ENCODE measurements at places on chromosomes 3 and 15.

- DNase-seq = no peak
Observed at GRCh38 chr3:134378818-134379217, 4.6 kb upstream of the AMOTL2 start.

- no peak for DNase-seq
Observed at GRCh38 chr3:47590216-47590615, 11.6 kb upstream of the CSPG5 start.

- no peak for DNase-seq
Observed at GRCh38 chr3:171832989-171833388, 10.2 kb upstream of the TMEM212 start.

DNA sequence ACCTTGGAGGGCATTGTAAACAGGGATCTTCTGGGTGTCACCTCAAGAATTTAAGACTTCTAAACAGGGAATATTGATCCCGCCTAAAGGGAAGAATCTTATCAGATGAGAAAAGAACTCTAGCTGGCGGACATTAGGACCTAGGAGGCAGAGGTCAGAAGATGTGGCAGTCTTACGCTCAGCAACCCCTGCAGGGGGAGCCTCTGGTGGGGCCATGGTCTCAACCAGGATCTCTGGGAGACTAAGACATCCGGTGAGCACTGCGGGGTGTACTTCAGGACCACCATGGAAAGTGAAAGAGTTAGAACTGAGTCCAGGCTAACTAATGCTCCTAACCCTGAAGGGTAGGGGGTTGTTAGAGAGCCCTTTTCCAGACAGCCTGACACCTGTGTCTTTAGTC lies 295.2 kb downstream of the VGLL3 start:
- no peak for DNase-seq

- DNase-seq = no peak
Observed at GRCh38 chr15:78085928-78086327, 6.4 kb upstream of the SH2D7 start.

- no peak for DNase-seq
Observed at GRCh38 chr3:11339541-11339940, 67.3 kb downstream of the ATG7 start.

DNA sequence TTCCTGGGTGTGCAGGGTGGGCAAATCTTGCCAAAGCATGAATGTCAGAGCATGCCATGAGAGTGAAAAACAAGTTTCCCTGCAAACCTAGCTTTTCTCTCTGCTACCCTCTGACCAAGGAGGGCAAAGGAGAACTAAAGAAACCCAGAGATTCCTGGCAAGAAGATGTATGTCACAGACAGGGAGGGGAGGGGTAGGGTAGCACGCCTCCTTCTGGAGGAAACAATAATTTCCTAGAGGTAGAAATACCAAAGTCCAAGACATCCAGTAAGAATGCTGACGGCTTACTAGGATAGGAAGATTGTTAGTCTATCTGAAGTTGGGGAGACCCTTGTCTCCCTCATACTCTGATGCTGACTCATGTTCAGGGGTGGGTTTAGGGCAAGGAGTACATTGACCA lies 203.9 kb downstream of the NR1D2 start:
- DNase-seq = no peak

GRCh38 chr15:92881211-92881754 lies 18.8 kb upstream of the CHD2 start:
- DNase-seq = no peak

- no peak for DNase-seq
Observed at GRCh38 chr3:27500035-27500434, 15.9 kb upstream of the SLC4A7 start.

DNA sequence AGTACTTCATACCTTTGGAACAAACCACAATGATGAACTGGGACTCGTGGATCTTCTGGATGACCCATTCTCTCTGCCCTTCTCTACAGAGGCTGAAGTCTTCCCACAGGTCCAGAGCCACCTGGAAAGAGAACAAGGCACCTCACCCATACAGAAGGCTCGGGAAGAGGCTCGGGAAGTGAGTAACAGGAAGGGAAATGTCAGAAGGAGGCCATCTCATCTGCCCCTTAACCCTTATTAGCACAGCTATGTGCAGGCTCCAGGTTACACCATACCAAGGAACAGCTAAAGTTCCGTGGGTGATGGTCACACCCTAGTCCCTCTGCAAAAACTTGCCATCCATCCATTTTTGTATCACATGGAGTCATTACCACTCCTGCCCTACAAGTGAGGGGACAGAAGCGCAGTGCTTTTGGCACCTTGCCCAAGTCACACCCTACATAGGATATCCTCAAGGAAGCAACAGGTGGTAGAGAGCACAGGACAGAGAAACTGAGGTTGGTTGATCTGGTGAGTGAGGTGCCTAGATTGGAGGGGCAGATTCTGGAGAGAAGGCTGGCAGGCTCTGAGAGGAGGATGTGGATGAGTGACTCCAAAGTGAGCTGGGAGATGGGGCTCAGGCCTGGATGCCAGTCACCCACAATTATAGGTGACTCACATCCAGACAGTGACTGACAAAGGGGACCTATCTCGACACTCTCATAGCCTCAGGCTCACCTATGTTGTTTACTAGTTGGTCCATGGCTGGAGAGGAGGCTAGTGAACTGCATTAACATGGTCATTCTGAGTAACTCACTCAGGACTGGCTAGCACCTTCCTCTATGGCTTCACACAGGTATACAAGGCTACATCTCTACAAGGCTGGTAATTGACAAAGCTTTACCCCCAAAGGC lies 38.2 kb downstream of the SPATA12 start:
- DNase-seq = no peak

GRCh38 chr15:60297047-60297446 lies 100.7 kb downstream of the ANXA2 start:
- DNase-seq = no peak

- DNase-seq = no peak
Observed at GRCh38 chr3:23665741-23666140, 140.0 kb upstream of the UBE2E1 start.

- no peak for DNase-seq
Observed at GRCh38 chr3:99485286-99485685, 153.1 kb upstream of the COL8A1 start.

- DNase-seq = no peak
Observed at GRCh38 chr3:122273498-122273897, 51.5 kb upstream of the CSTA start.

DNA sequence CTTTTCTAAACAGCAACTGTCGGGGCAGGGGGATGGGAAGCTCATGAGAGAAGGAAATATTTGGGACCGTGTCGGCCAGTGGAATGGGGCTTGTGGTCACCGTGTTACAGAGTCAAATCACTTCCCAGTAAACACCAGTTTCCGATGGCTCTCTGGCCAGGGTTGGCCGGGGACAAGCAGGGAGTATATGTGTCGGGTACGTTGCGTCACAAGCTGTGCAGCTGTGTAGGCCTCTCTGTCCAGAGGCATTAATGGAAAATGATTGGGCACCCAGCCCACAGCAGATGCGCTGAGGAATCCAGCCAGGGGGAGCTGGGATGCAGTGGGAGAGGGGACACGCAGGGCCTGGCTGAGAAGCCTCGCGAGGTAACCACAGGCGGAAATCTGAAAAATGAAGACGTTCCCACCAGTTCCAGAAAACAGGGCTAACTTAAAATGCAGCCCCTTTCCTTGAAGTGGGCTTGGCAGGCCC lies 15.8 kb upstream of the ALDH1A3 start:
- no peak for DNase-seq

GRCh38 chr15:96353930-96354730 lies 23.6 kb downstream of the NR2F2 start:
- DNase-seq = no peak

- no peak for DNase-seq
Observed at GRCh38 chr3:19994796-19995195, 17.3 kb downstream of the PP2D1 start.

- DNase-seq = no peak
Observed at GRCh38 chr3:16178628-16178988, 4.1 kb downstream of the GALNT15 start.

DNA sequence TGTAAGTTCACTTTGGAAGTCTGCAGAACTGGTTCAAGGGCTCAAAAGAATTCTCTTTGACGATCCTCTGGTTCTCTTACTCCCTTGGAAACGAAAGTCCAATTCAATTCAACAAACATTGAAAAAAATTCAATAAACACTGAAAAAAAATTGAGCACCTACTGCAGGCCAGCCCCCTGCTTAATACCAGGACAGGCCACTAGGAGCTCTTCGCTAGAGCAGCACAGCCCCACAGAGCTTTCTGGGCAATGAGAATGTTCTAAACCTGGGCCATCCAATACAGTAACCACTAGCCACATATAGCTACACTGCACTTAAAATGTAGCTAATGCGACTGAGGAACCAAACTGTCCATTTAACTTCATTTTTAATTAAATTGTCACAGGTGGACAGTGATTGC lies 50.4 kb upstream of the DCLK3 start:
- DNase-seq = no peak

DNA sequence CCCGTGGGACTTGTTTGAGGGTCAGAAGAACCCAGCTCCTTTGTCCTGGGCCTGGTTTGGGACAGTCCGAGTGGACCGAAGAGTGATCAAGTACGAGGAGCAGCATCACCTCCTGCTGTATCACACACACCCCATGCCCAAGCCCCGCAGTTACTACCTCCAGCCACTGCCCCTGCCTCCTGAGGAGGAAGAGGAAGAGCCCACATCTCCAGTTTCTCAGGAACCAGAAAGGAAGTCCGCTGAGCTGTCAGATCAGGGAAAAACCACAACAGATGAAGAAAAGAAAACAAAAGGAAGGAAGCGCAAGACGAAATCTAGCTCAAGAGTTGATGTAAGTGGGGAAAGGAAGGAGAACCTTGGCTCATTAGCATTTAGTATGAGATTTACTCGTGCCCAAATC lies 3.3 kb upstream of the P2RY12 start:
- no peak for DNase-seq

DNA sequence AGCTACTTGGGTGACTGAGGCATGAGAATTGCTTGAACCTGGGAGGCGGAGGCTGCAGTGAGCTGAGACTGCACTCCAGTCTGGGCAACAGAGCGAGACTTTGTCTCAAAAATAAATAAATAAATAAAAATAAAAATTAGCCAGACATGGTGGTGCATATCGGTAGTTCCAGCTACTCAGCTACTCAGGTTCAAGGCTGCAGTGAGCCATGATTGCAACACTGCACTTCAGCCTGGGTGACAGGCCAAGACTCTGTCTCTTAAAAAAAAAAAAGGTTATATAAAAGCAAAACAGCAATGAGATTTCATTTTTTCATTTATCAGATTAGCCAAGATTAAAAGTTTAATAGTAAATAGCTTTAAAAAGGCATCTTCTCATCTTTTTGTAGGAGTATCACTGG lies 2.9 kb downstream of the TGM4 start:
- no peak for DNase-seq

GRCh38 chr3:28989646-28990089 lies 291.2 kb upstream of the RBMS3 start:
- no peak for DNase-seq

GRCh38 chr3:177062052-177062732 lies 135.1 kb downstream of the TBL1XR1 start:
- no peak for DNase-seq

GRCh38 chr3:87811953-87812352 lies 246.9 kb downstream of the CGGBP1 start:
- DNase-seq = no peak

GRCh38 chr3:113193719-113194118 lies 17.6 kb upstream of the BOC start:
- no peak for DNase-seq

DNA sequence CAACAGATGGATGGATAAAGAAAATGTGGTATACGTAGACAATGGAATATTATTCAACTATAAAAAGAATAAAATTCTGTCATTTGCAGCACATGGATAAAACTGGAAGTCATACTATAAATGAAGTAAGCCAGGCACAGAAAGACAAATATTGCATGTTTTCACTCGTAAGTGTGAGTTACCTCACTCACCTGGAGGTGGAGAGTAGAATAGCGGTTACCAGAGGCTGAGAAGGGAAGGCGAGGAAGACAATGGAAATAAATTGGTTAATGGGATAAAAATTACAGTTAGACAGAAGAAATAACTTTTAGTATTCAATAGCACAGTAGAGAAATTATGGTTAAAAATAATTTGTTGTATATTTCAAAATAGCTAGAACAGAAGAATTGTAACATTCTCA lies 141.6 kb downstream of the EFHB start:
- DNase-seq = no peak

DNA sequence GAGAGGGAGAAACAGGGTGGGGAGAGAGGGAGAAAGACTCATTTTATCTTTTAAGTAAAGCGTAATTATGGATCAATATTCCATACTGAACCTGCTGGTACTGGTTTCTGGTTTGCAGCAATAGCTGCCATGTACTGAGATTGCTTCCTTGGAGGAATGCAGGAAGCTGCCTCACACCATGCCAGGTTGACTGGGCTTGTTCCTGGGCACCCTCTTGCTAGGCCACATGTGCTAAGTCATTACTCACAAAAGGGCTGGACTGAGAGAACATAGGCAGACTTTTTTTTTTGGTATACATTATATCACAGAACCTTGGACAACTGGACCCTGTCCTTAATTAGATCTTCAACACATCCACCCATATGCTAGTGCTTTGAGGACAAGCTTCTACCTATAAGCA lies 193.4 kb downstream of the ZNF621 start:
- DNase-seq = no peak

GRCh38 chr15:28984421-28985315 lies 98.9 kb downstream of the APBA2 start:
- no peak for DNase-seq

DNA sequence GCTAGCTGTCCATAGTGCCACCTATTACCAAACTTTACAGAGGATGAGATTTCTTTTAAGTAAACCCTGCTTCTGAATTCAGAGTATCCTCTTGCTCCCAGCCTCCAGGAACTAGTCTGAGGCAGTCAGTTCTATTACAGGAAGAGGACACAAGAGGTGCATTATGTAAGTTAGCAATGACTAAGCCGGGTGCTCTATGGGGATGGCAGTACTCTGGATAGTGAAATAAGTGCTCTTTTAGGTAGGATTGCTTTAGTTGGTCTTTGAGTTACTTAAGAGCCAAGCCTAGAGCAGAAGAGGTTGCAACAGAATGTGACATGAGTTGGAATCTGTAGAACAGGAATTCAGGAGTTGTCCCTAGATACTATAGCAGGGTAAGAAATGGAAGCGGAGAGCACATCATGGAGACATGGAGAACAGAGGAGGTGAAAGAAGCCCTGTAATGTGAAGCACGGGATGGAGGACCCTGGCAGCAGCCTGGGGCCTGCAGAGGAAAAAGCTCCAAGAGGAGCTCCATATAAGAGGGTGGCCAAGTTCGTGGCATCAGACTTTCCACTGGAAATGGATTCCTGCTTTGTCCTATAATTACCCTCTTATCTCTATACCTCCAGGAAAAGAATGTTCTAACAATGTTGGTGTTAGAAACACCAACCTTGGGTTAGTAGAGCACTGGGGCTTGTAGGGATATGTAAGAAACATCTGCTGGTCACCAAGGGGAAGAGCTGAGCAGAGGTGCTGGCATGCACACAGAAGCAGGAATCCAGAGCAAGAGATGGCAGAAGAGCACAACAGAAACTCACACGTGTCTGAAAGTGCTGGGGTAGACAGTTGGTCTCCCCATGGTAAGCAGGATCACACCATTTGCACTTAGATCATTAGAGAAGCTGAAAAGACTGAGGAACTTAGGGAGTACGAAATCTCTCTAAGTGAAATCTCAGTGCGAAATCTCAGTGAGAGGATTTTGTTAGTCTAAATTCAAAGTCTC lies 851.1 kb downstream of the FHIT start:
- DNase-seq = no peak
